Urinary bladder (tissue), 4 donors: ENCODE measurements at places on chromosomes 5 and 9.
A peak's percentile ranks its signal among the peaks of the same experiment; 100 is the strongest.

- DNase-seq = peak; percentile 46
These were observed 143.9 kb upstream of the FBN2 start for GRCh38 chr5:128681764-128682592.

GRCh38 chr5:180647941-180648500 lies 1.4 kb downstream of the FLT4 start:
- DNase-seq = no peak

DNA sequence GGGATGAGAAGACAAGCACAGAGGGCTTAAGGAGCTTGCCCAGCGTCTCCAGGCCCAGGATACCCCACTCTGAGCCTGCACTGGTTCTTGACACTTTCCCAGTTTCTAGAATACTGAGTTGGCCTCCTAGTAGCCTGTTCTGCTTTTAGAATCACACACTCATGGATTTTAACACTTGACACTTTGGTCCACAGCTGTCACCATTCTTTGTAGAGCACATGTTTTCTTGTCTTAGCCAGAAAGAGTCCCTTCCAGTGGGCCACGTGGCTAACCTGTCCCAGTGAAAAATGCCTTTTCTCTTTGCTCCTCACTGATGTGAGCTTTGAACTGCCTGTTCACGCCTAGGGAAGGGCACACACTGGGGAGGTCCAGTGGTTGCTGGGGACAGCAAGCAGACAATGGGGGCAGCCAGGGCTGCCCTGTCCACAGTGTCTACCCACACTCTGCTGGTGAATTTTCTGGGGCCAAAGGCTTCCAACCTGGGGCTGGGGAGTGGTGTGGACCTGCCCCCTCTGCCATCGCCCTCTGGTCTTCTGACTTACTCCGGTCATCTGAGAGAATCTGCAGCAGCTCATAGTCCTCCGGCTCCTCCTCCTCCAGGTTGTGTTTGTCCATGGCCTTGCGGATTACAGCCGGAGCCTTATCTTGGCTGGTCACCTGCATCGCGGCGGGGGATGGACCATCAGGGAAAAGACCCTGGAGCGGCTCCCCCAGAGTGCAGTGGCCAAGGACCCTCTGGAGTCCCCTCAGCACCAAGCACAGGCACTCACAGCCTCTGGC lies 21.1 kb downstream of the RALGDS start:
- no peak for DNase-seq

DNA sequence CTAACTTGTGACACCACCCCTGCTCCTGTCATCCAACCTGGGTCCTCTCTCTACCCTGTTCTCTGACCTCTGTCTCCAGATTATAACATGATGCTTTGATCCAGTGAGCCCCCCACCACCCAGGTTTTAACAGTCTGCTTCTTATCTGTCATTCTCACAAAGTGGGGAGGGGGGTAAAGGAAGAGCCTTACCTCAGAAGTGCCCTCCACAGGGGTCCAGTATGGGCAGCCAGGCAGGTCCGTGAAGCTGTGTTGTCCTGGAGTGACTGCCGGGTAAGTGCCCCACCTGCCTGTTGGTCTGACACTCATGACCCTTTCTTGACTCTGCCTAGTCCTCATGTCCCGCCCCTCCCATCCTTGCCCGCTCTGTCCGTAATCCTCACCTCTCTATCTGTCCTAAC lies 3.4 kb downstream of the IL11RA start:
- no peak for DNase-seq

- DNase-seq = no peak
These were observed 170.4 kb upstream of the FSTL4 start for GRCh38 chr5:133782736-133783135.

GRCh38 chr5:87048156-87048555 lies 219.5 kb upstream of the RASA1 start:
- DNase-seq = no peak

DNA sequence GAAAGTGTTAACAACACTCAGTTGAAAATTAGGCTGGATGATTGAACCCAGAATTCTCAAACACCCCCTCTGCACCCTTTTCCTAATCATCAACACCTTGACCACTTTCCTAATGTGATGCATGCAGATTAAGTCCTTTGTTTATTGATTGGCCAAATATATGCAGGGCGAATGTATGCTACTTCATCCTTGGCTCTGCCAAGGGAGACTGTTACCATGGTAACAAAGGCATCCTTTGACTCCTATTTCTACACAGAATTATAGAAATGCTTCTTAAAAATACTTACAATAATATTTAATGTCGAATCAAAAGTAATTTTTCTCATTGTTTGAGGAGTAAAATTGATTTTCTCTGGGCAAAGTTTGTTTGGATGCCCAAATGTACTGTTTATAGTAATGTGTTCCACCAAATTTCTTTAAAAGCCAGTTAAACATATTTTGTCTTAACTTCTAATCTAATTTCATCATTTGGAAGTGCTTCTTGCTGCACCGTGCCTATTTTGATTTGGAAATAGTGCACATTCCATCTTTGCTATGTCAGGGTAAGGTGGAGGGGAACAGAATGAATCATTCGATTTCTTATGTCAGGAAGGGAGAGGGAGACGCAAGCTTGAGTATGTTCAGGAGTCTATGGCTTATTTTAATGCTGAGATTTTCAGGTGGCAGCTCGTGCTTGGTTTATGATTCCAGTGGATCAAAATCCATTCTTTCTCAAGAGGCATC lies 1384.3 kb upstream of the WWC1 start:
- no peak for DNase-seq

- DNase-seq = no peak
These were observed 145.8 kb downstream of the GIN1 start for GRCh38 chr5:102974177-102974576.

GRCh38 chr9:95512709-95513095 lies 4.1 kb downstream of the PTCH1 start:
- DNase-seq = no peak

GRCh38 chr5:86824637-86825036 lies 206.9 kb downstream of the COX7C start:
- no peak for DNase-seq

DNA sequence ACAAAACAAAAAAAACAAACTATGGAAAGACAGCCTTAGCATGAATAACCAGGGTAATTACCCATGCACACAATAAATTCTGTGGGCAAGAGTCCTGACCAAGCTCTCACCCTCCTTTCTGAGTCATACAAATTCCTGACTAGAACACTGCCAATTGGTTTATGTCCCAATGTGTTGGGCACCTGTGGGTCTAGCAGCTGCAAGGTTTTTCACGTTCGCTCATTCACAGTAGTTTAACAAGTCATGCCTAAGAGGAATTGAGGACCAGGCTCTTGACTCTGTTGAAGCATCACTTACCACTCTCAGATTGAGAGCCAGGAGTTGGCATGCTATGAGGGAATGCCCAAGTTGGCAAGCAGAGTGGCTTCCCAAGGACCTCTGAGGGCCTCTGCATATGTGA lies 205.5 kb upstream of the SLC24A2 start:
- no peak for DNase-seq

GRCh38 chr5:38426490-38426889 lies 130.0 kb downstream of the LIFR start:
- DNase-seq = no peak

DNA sequence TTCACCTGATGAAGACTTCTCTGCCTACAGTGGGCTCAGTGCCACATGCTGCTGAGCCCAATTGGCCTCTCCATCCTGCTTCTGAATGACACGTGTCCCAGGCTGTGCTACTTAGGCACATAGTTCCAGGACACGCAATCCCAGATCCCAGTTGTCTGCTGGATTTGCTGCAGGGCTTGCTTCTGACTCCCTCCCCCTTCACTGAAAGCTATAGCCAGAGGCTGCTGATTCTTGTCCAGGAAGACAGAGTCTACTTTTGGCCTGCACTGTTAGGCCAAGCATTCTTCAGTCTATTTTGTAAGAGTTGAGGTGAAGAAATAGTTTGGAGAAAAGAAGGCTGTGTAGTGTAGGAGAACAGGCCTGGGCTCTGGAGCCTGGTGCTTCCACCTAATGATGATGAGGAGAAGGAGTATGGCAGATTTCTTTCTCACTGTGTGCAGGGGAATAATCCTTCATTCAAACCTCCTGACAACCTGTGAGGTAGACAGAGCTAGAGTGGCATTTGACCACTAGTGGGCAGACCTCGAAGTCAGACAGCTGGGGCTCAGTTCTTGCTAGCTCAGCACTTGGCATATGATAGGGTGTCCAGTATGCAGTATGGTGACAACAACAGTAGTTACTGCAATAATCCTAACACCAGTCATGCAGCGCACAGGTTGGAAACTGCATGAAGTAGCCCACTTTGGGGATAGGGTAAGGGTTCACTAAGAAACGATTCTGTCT lies 19.5 kb upstream of the ASPN start:
- no peak for DNase-seq

DNA sequence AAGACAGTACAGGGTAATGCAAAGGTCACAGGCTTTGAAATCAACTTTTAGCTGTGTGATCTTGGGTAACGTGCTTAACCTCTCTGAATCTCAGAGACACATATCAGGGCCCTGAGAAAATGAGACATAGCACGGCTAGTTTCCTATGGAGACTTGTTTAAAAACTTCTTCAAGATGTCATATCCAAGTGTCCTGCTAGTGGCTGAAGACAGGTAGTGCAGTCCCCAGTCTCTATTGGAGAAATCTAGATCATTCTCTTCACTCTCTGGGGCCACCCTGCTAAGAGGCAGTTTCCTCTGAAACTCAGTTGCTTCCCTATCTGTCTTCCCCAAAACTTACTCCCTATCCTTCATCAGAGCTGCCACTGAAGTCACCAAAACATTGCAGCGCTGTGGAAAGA lies 30.3 kb upstream of the GRXCR2 start:
- DNase-seq = no peak

- no peak for DNase-seq
These were observed 510.9 kb upstream of the ZNF608 start for GRCh38 chr5:125257057-125257972.

DNA sequence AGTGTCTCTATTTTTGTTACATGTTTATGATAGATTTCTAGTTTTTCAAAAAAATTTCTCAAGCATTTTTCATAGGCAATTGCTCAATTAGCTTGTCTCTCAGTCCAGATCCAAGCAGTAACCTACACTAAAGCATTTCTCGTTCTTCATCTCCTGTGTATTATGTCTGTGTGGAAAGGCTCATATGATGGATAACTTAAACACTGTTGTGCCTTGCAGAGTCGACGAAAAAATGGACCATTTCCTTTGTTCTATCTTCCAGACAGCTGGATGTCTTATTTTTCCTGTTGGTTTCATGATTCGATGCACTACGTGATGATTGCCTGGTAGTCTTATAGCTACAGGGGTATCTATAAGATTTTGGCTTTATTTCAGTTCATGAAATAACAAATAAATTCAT lies 347.8 kb downstream of the TRPM3 start:
- DNase-seq = no peak

DNA sequence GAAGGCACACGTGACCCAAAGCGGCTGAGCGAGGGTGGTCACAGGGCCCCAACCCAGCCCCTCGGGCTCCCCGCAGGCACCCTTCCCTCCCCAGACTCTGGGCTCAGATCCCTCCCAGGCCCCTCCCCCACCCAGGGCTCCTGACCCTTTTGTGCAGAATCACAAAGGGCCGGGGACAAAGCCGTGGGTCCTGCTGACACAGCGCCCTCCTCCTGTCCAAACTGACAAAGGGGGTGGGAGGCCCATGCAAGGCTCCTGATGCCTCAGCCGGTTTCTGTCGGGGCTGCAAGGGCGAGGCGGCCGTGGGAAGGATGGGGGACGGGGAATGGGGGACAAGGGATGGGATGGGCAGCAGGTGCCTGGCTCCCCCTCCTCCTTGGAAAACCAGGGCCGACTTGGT lies 43.5 kb upstream of the UBAC1 start:
- DNase-seq = no peak

- DNase-seq = no peak
These were observed 17.0 kb upstream of the ICE1 start for GRCh38 chr5:5405441-5405840.

- no peak for DNase-seq
These were observed 69.1 kb upstream of the NR3C1 start for GRCh38 chr5:143472576-143472975.

- DNase-seq = no peak
These were observed 2.6 kb upstream of the DAPK1 start for GRCh38 chr9:87494970-87495471.

DNA sequence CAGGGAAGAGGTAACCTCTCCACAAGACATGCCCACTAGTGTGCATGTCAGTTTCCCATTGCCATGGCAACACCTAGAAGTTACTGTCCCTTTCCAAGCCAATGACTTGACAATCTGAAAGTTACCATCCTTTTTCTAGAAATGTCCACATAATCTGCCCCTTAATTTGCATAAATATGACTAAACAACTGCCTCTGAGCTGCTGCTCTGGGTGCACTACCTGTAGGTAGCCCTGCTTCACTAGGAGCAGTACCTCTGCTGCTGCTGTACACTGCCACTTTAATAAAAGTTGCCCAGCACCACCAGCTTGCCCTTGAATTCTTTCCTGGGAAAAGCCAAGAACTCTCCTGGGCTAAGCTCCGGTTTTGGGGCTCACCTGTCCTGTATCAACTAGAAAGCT lies 392.4 kb downstream of the NTRK2 start:
- no peak for DNase-seq

DNA sequence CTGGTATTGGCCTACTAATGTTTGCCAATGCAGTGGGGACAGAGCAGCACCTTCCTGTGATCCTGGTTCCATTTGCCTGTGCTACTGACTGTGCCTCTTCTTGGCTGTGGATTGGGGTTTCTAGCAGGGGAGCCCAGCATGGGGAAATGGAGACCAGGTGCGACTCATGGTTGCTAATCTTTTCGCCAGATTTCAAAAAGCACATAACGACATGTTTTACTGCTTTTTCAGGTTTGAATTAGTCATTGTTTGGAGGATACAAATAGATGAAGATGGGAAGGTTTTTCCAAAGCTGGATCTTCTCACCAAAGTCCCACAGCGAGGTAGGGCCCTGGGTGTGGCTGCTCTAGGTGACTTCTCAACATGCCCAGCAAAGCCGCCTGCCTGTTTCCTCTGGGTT lies 57.6 kb downstream of the IPPK start:
- DNase-seq = no peak

DNA sequence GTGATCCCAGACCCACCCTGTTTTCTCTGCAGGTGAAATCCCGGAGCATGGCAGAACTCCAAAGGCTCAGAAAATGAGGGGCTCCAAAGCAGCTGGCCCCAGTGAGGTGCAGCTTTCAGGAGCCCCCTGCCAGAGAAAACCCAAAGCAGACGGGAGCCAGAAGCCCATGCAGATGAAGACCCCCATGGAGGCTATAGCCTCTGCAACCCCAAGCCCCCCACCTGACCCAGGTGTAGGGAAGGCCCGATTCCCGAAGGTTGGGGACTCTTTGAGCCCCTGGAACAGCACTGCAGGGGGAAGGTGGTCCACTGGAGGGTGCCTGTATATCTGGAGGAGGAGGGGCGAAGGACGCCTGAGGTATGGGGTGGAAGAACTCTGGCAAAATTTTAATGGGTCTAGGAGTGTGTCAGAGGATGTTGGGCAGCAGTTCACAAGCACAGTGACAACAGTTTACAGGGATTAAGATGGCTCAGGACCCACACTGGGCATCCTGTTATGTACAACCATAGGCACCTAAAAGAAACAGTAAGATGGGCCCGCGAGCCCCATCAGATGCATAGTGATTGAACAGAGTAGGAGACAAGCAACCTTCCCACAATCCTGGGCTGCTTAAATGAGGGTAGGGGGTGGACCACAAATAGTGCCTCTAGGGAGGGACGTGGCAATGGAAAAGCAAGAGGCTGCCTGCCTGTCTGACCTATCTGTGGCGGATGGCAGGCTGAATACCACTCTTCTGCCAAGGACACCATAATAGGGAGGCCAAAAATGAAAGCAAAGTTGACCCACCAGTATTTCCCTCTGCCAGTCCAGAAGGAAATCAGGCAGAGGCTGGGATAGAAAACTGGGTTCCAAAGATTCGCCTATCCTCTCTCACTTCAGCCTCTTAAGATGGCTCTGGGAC lies 16.4 kb upstream of the ANXA6 start:
- no peak for DNase-seq

- DNase-seq = no peak
These were observed 223.0 kb downstream of the GABBR2 start for GRCh38 chr9:98485706-98486105.
